Cardiac ventricle fibroblast (primary cell): ENCODE measurements at places on chromosomes 1 and 21. TPM values are rescaled to one million over a fixed set of nuclear protein-coding genes. Genes with fewer than 3 reads are reported as not detected.

Gene GPR25
- total RNA-seq: not detected in 2 replicates

Gene HAPLN2
- total RNA-seq: 2.2 TPM in 1 of 2 replicates, not detected in the other

Gene CELA3A
- total RNA-seq: not detected in 2 replicates

Gene B3GALT5
- not detected in 2 replicates for total RNA-seq

Gene ADAMTS4
- total RNA-seq: 2.2 and 3.6 TPM in 2 replicates

Gene SPRR2E
- not detected in 2 replicates for total RNA-seq

Gene BCL2L15
- 0.12 and 0.20 TPM in 2 replicates for total RNA-seq

Gene APCS
- not detected in 2 replicates for total RNA-seq

Gene EDARADD
- total RNA-seq: 0.44 TPM in 1 of 2 replicates, not detected in the other

Gene FYB2
- not detected in 2 replicates for total RNA-seq

Gene BATF3
- total RNA-seq: not detected in 2 replicates

Gene EFNA3
- total RNA-seq: 1.2 and 1.8 TPM in 2 replicates

Gene TEX38
- total RNA-seq: not detected in 2 replicates

Gene FCRLA
- not detected in 2 replicates for total RNA-seq

Gene MYOC
- total RNA-seq: 0.10 TPM in 1 of 2 replicates, not detected in the other

Gene HRNR
- total RNA-seq: not detected in 2 replicates

Gene SPRR2B
- total RNA-seq: not detected in 2 replicates

Gene C1orf56
- 3.4 and 4.8 TPM in 2 replicates for total RNA-seq

Gene CSF1
- 261 and 268 TPM in 2 replicates for total RNA-seq

Gene TSACC
- total RNA-seq: 0.62 TPM in 1 of 2 replicates, not detected in the other

Gene ATP1A2
- 1.4 and 1.8 TPM in 2 replicates for total RNA-seq

Gene NPR1
- total RNA-seq: 17.4 and 19.6 TPM in 2 replicates

Gene GBP1
- total RNA-seq: 14.0 and 15.4 TPM in 2 replicates

Gene PTPN7
- total RNA-seq: not detected in 2 replicates

Gene VCAM1
- total RNA-seq: 15.0 and 18.8 TPM in 2 replicates

Gene GPA33
- total RNA-seq: not detected in 2 replicates

Gene TSSK3
- not detected in 2 replicates for total RNA-seq

Gene GSTM5
- total RNA-seq: 4.4 and 7.1 TPM in 2 replicates

Gene TSPEAR
- not detected in 2 replicates for total RNA-seq

Gene OR2L3
- total RNA-seq: not detected in 2 replicates

Gene TRABD2B
- 0.44 and 0.69 TPM in 2 replicates for total RNA-seq

Gene CD1D
- total RNA-seq: 1.2 and 1.3 TPM in 2 replicates

Gene PRAMEF7
- not detected in 2 replicates for total RNA-seq

Gene MSH4
- 0.12 TPM in 1 of 2 replicates, not detected in the other for total RNA-seq

Gene HSD11B1
- total RNA-seq: 134 and 142 TPM in 2 replicates

Gene S100A14
- total RNA-seq: not detected in 2 replicates

Gene MT1HL1
- not detected in 2 replicates for total RNA-seq

Gene CRNN
- total RNA-seq: not detected in 2 replicates

Gene FCGR3A
- not detected in 2 replicates for total RNA-seq

Gene LCE2B
- not detected in 2 replicates for total RNA-seq

Gene CD52
- total RNA-seq: not detected in 2 replicates

Gene FLG2
- total RNA-seq: not detected in 2 replicates

Gene RGS1
- total RNA-seq: not detected in 2 replicates

Gene UBQLN4
- 9.1 and 13.3 TPM in 2 replicates for total RNA-seq

Gene DDR2
- 95.1 and 106 TPM in 2 replicates for total RNA-seq

Gene CELA3B
- not detected in 2 replicates for total RNA-seq

Gene TFF2
- not detected in 2 replicates for total RNA-seq

Gene NBPF1
- 22.7 and 27.6 TPM in 2 replicates for total RNA-seq

Gene ABCA4
- 0.31 and 0.59 TPM in 2 replicates for total RNA-seq
